H1 (cell line): ENCODE measurements at places on chromosomes 2 and 18. TPM values are rescaled to one million over a fixed set of nuclear protein-coding genes. Genes with fewer than 3 reads are reported as not detected.

Gene FIGN
- 21.5 and 22.8 TPM in 2 replicates for total RNA-seq

Gene ALS2
- total RNA-seq: 34.5 and 36.4 TPM in 2 replicates

DNA sequence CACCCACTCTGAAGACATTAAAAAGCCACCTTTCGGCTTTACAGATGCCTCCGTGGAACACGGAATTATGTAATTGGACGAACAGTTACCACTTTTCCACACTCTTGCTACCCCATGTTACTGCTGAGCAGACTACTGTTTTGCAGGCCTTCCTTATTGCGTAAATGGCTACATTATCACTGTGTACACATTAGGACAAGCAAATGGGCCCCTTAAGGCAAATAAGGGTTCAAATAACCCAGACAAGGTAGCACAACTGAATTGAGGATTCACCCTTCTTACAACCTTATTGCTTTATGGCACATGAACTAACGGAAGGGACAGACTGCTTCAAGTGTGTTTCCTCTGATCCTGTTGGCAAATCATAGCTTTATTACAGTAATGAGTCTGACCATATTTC lies 832.2 kb upstream of the FANCL start:
- no peak for DNase-seq

- no peak for DNase-seq
Observed at GRCh38 chr2:19226871-19227270, 131.6 kb downstream of the OSR1 start.
